ENCODE measurements at places on chromosomes 7 and 10.
A peak's percentile ranks its signal among the peaks of the same experiment; 100 is the strongest.

DNA sequence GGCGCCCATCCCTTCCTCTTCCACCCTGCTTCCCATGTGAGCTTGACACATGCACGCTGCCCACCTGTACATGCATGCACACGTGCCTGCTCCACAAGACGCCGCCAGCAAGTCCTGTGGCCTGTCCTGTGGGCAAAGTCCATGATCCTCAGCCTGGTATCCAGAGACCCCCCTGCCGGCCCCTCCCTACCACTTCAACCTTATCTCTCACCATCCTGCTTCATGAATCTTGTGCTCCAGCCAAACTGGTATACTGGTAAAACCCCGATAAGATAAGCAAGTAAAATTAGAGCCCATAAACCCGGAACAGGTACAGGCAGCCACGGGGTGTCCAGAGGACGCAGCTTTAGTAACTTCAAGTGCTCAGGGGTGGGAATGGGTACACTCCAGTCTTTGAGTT is 11.8 kb upstream of the TBXAS1 start:
- DNase-seq = no peak

- DNase-seq = peak; percentile 92
These were observed at the start of gene VAX1 for GRCh38 chr10:117137911-117138642. Gene VAX1 (minus strand): TSS chr10:117138270. CDS start chr10:117138056, 214 bp downstream.

DNA sequence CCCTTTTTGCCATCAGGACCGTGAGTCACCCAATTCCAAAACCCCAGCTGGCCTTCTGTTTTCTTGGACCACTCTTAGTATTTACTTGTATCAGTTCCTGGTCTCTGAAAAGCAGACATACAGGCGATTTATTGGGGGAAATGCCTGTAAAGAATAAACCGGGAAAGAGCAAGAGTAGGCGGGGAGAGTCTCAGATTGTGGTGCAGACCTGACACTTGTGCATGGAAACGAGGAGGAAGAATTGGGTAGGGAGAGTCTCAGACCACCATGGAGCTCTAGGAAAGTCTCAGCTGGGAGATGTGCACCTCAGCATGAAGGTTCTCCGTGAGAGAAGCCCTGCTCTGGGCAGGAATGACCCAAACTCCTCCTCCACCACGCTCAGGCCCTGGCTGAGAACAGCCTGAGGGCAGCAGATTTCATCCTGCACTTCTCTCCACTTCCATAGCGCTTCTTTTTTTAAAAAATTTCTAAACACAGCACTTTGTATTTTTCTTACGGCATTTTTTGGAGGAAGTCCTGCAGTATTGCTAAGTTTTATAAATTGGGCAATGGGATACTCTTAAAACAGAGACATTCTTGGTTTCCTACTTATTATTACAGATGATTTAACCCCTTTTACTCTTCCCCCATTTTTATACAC is 6.1 kb upstream of the TASOR2 start:
- DNase-seq = no peak

GRCh38 chr10:80491251-80492102 is 37.4 kb downstream of the TSPAN14 start:
- peak; percentile 21 for DNase-seq

DNA sequence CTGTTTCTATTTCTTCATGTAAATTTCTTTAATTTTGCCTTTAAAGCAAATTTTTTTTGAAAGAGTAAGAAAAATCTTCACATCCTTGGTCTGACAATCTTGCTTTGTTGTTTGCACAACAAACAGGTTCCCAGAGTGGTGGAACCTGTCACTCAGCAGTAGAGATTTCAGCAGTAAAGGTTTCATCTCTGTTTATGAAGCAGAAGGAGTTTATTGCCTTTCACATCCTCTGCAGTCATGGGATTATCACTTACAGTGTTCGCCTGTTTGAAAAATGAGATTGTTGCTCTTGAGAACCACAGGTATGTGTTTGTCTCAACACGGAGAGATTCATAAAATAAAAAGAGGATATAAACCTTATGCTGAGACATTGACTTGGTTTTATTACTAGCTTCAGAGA is 342.6 kb downstream of the IPMK start:
- DNase-seq = no peak

DNA sequence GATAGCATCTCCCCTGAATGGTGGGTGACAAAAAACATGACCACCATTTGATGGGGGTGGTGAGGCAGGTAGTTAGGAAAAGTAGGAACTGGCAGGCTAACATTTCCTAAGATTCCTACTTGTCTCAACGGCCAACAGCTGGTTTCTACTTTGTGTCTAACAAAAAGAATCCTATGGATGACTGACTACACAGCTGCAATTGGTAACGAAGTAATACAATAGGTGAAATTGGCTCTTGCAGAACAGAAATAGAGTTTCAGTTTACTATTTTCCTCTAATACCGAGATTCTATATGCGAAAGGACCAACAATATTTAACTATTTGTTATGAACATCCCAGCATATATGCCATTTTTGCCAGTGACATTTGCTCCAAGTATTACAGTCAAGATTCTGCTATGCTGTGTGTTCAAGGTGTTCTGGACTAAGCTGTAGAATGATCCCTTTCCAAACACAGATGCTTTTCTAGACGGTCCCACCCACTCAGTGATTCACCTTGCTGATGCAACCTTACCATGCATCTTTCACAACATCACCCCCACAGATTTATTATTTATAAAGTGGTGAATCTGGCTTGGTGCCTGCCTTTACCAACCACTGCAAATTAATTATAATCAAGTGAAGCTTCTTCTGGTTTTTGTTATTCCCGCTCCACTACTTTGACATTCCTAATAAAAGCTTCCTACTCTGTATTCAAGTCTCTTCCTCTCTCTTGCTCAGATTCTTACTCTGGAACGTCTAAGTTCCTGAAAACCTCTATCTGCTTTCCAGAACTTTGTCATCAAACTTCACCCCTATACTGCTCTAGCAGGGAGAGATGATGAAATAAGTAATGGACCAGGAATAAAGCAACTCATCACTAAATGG is 16.8 kb downstream of the BBIP1 start:
- peak; percentile 81 for DNase-seq

- peak; percentile 95 for DNase-seq
These were observed 69.5 kb upstream of the PODXL start for GRCh38 chr7:131625817-131626372.

- DNase-seq = no peak
These were observed 8.9 kb upstream of the CTBP2 start for GRCh38 chr10:125169279-125169678.

DNA sequence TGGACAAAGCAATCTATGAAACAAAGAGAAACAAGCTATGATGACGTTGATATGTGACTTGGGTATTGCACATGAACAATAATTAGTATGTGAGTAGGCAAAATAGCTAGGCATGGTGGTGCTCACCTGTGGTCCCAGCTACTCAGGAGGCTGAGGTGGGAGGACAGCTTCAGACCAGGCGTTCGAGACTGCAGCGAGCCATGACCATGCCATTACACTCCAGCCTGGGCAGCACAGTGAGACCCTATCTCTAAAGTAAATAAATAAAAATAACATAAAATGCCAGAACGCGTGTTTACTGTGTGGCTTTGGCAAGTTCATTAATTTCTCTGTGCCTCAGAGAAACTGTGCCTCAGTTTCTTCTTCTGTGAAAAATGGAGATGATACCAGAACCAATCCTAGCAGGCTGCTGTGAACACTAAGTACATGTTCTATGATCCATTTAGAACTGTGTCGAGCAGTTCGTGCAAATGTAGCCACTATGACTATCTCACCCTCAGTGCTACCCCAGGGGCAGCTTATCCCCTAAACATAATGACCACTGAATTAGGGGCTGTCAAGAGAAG is 9.3 kb upstream of the TNS3 start:
- DNase-seq = no peak

DNA sequence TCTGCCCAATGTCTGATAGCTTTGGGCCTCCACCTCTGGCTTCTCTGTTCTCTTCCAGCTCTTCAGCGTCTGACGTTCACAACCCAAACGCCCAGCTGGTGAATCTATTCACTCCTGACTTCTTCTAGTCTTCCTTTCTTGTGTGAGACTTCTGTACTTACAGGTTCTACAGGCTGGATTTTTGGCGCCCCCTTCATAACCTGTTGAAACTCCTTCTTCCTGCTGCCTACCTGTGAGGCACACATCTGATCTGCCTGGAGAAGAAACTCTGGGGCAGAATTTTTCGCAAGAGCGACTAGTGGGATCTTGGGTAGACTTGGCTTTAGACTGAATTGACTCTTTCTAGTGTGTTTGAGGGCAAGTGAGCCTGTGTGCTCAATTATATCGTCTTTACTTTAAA is 249.3 kb downstream of the REEP3 start:
- no peak for DNase-seq

DNA sequence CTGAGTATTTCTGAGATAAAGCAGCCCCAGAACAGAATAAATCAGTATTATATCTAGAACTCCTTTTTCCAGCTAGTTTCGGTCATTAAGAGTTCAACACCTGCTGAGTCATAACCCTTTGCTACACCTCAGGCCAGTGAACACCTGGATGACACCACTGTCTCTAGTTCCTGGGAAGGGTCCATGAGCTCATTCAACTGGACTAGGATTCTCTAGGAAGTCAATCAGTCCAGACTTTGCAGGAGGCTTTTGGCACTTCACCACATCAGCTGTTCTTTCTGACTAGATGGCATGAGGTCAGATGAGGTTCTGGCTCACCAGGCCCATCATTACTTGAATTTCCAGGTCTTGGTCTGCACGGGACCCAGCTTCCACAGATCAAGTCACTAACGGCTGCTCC is 11.7 kb downstream of the SLC39A12 start:
- DNase-seq = no peak

DNA sequence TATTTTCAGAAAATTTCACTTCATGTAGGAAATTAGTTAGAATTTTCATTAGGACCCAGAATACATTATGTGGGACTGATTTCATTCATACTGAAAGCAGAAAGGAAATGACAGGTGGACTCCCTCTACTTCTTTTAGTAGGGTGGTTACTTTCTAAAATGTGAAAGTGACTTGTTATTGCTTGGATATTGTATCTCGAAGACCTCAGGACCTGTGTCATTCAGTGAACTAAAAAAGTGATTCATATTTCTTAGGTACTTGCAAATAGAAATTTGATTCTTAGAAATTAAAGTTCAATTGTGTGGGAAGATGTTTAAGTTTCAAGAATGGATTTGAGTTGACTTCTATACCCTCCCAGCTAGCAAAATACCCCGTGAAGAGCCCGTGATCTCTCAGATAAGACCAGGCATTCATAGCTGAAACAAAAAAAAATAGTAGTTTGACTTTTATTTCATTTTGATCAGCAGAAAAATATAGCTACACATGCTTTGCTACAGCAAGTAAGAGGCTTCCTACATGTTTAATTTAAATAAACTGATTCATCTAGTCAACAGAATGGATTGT is 1037.1 kb downstream of the GATA3 start:
- DNase-seq = no peak

DNA sequence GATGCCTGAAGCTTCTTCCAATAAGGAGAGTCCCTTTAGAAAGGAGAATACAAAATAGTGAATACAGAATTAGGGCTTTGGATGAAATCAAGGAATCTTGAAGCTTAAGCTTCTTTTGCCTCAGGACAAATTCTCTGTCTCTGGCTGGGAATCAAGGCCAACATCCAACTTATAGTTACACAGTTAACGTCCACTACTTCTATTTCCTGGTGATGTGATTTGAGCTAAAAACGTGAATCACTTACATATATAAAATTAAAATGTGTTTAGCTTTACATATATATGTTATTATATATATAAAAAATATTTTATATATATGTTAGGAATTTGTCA is 11.4 kb upstream of the INPP5F start:
- no peak for DNase-seq

GRCh38 chr10:4431114-4431863 is 394.7 kb upstream of the AKR1E2 start:
- no peak for DNase-seq

DNA sequence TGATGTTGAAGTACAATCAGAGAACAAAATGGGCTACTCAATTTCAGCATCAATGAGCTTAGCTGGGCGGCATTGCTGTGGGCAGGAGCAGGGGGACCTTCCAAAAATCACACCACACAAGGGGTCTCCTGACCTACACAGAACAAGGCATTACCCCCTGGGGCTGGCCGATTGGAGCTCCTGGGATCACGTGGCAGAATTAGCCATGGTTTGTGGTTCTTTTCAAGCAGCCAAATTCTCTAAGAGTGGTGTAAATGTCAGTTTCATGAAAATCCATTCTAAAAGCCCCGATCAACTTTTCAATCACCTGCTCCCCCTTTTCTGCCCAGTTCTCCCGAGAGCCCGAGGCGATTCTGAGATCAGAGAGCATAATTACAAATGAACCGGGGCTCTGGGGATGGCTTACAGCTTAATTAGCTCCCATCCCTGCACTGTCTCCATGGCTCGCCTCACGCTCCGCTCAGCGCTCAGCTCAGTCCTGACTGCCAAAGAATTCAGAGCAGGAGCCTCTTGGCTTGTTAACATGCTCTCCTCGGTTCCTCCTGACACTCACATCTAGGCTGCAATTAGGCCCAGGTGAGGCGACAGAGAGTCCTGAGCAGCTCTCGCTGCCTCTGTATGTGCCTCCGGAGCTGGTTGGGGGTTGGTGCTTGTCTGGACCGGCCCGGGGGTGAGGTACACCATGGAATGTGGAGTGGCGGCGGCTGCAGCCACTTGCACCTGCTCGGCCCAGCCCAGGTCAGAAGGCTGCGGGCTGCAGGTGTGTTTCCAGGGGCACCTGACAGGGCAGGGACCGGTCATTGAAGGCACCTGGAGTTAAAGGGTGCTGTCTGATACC is 111.8 kb downstream of the WDR11 start:
- DNase-seq = no peak

GRCh38 chr10:88115968-88116367 is 252.5 kb downstream of the PTEN start:
- DNase-seq = peak; percentile 55

DNA sequence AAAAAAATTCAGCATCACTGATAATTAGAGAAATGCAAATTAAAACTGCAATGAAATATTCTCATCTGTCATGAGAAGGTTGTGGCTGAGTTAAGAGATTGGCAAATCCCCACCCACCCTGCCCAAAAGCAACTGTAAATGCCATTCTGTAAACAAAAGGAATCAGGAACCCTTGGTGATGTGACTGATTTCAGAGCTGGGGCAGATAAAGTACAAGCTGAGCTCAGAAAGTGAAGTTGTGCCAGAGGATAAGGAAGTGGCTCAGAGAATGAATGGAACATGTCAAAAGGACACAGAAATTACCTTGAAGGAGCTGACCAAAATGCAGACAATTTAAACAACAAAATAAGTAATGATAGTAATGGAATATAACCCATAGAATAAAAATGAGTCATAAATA is 32.7 kb upstream of the ARMS2 start:
- no peak for DNase-seq
